ENCODE measurements at places on chromosomes 12 and 14.

DNA sequence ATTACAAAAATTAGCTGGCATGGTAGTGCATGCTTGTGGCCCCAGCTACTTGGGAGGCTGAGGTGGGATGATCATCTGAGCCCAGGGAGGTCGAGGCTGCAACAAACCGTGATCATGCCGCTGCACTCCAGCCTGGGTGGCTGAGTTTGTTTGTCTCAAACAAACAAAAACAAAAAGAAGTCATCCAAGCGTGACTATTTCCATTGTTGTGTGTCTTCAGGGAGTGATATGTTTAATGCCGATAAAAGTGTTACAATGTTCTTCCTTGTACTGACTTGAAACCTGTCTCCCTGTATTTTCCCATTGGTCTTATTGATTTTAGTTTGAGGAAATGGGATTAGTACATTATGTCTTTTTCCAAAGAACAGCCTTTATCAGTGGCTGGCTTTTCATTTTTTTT is 75.6 kb upstream of the USP44 start:
- DNase-seq, result no peak

DNA sequence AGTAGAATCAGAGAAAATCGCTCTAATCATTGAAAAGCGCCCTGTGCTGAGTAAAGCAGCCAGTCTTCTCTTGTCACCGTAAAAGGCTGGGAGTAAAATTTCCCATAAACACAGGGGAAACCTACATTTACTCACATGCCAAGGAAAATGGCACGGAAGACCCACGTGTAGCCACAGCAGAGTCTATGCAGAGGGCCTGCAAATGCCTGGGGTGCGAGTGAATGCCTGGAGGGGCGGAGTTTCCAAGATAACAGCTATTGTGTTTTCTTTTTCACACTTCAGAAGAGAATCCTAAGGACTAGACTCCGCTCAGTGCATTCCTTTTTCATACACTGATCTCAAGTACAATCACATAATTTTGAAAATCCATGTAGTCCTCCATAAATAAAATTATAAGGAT is 159.9 kb upstream of the FOXN3 start:
- DNase-seq, result no peak

DNA sequence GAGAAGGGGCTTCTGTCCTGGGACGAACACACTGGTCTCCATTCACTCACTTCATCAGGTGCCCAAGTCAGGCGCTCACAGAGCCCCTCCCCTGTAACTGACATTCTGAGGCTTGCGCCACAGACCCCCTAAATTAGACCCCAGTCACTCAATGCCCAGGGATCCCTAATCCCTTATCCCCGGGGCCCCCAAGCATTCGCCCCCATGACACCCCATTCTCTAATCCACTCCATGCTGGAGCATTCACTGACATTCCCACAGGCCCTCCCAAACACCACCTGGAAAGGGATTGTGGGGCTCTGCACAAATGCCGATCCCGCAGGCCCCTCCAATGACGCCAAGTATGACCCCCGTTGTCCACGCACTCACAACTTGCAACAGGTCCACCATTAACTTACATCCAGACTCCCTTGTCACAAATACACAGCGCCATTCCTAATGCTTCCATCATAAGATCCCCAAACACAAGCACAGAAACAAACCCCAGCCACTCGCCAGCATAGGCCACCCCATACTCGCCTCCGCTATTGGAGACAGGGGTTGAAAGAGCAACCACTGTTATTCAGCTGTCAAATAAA is 1.5 kb downstream of the ZNF605 start:
- DNase-seq, result no peak

- DNase-seq, result no peak
These were observed 24.0 kb upstream of the SLC38A1 start for GRCh38 chr12:46292754-46293402.

DNA sequence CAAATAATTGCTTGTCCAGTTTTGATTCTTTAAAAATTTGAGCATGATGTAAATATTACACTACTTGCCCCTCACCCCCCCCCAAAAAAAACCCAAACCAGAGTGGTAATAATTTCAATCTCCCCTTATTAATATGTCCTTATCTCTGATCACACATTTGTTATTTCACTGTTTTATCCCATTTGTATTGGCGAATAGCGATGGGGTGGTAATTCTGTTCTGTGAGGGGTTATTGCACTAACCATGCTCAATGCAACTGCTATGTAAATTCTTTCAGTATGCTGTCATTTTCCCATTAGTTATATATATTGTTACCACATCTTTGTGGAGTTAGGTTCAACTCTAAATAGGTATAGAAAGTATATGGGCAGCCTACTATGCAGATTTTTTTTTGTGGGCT is 1.1 kb downstream of the RIMKLB start:
- no peak for DNase-seq

- DNase-seq, result no peak
These were observed 1282.1 kb downstream of the TMEM121 start for GRCh38 chr14:106808458-106808857.

- no peak for DNase-seq
These were observed 15.0 kb upstream of the SMARCC2 start for GRCh38 chr12:56204275-56204674.

DNA sequence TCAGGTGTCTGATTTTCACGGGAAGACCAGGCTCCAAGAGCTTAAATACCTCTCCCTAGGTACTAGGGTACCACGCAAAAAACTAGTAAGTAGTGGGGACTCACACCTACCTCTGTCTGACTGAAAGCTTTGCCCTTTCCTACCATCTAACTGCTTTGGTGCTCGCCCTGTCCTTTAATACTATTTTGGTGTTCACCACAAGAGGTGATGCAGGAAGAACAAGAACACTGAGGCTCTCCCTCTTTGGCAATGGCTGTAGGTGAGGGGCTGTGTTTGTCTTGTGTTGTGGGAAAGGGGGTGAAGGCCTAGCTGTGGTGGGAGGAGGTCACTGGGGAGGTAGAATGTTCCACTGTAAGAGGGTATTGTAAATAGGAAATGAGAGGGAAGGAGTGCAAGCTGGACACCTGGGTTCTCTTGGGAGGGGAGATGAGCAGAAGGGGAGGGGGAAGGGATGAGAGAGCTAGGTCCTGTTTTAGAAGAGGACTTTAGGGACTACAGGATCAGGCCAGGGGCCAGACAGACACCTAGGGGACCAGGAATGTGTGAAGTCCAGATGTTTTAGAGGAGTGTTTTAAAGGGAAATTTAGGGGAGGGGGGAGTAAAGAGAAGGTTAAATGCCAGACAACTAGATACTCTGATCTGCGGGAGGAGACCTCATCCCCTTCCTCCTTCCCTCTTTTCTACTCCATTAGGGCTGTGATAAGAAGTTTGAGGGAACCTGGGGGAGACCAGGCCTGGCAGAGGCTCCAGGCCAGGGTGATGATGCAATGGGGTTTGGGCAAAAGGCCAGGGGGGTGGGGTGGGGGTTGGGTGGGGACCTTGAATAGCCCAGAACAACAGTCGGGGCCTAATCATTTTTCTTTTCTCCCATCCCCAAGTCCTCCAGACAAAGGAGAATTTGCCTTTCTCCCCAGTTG is 2.1 kb downstream of the ITGA5 start:
- DNase-seq, result no peak

GRCh38 chr12:41437563-41437962 is 249.4 kb downstream of the PDZRN4 start:
- DNase-seq, result no peak

DNA sequence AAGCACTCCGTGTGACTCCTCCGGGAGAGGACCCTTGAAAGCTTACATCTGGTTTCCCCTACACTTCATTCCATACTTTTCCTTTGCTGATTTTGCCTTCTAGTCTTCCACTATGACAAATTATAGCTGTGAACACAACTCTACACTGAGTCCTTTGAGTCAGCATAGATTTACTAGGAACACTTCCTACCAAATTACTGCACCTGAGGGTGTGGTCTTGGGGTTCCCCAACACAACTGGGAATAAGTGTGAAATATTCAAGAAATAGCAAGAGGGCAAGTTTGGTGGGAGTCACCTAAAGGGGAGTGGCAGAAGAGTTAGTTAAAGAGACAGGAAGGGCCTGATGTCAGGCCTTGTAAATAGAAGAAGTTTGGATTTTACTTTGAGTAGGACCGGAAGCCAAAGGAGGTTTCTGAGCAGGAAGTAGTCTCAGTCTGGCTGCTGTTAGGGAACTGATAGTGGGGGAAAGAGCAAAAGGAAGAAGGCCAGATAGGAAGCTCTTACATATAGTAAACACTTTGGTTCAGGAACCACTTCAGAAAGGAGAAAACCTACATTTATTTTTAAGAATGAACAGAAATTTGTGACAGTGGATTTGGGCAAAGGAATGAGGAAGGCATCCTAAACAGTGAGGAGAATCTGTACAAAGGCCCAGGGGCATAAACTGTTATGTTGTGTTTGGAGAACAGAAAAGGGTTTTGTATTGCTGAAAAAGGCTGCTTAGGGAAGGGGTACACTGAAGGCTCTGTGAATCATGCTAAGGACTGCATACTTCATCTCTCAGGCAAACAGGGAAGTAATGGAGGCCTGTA is 14.2 kb downstream of the SEL1L start:
- no peak for DNase-seq

DNA sequence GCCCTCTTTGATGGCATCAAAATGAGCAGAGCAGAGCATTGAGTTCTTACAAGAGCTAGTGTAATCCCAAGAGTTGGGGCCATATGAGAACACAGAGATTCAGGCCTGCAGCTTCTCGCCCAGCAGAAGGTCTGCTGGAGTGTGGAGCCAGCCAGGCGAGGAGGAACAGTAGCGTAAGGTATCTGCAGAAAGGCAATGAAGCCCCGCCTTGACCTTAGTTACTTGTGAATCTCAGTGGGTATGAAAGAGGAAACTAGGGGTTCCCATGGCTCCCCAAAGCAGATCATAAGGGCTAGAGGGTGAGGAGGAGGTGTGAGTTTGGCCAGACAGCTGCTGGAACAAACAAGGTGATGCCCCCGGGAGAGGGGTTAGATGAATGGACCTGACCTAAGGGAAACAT is 49.4 kb downstream of the SLC8A3 start:
- no peak for DNase-seq

DNA sequence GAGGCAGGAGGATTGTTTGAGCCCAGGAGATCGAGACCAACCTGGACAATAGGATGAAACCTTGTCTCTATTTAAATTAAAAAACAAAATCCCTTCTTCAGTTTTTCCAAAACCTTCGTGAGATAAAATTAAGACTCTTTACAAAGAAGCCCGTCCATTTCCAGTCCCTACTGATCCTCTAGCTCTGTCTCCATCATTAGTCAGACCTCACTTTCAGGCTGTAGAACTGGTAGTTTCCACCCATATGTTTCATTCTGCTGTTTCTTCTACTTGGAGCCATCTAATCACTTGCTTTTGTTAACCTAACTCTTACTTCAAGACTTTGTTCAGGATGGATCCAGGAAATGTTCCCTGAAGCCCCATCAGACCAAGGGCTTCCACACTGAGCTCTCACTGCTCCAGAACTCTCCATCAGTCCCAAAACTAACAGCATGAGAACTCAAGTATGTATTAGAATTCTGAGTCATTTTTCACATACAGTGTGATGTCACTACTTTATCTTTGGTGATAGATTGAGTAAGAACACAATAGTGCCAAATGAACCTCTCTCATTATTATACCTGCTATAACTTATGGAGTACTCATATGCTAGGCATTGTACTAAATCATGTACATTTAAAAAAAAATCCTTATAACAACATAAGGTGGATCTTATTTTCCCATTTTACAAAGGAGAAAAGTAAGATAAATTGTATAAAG is 90.8 kb downstream of the PRICKLE1 start:
- DNase-seq, result no peak

- no peak for DNase-seq
These were observed 58.7 kb upstream of the PRMT8 start for GRCh38 chr12:3432176-3432742.

GRCh38 chr12:72276181-72276805 is 4.1 kb downstream of the TRHDE start:
- no peak for DNase-seq

GRCh38 chr14:58635091-58635830 is 2.5 kb upstream of the DACT1 start:
- DNase-seq, result no peak

DNA sequence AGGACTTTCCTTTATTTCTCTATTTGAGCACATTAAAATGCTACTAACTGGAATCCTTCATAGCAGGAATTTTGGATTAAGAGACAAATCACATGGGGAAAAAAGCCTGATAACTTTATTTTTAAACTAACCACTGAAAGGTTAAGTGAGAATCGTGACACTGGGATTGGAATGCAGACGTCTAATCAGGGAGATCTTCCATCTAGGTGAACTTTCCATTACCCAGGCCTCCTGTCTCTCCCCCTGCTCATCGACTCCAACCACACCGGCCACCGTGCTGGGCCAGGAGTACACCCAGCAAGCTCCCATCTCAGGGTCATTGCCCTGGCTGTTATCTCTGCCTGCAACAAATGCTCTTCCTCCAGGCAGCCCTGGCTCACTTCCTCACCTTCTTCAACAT is 19.0 kb downstream of the PTGER2 start:
- no peak for DNase-seq

DNA sequence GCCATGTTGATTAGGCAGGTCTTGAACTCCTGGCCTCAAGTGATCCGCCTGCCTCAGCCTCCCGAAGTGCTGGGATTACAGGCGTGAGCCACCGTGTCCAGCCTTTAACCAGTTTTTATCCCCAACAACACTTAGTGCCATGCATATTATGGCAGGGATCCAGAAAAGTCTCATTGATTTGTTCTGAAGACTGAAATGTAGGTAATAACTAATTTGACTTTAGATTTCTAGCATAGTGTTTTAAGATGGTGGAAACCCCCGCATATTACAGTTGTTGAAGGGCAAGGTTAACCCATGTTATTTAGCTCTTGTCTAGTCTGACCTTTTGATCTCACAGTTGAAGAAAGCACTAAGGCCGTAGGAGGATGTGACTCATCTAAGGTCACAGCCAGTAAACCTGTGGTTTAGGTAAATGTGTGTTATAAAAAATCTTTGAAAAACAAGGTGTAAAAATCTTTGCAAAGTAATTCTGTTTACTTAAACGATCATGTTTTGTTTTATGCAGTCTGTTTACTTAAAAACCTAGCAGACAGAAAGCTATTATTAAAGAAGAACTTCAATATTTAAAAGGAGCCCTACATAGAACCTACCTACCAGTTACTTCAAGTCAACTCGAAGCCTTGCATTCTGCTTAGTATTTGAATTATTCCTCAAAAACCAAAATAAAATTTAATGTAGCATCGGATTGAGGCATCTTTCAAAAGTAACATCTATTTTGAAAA is 24.8 kb downstream of the BICDL1 start:
- no peak for DNase-seq

DNA sequence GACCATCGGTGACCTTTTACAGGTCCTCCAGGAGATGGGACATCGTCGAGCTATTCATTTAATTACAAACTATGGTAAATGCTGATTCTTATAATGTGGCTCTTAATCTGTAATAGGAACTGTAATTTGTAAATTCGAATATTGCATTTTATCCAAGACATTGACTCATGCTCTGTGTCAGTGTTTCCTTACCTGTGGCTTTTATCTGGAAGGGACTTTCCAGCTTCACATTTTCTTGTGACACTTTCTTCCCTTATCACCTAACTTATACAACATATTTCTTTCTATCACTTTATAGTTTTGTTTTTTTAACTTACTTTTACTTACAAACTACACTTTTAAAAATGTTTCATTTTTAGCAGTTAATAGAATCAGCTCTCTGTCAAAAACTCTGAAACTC is 14.8 kb downstream of the IRAK3 start:
- DNase-seq, result no peak

GRCh38 chr14:92709340-92710000 is 39.0 kb downstream of the LGMN start:
- DNase-seq, result no peak

- no peak for DNase-seq
These were observed 411 bp downstream of the BTBD7 start for GRCh38 chr14:93332397-93332852.

All from activated gamma-delta T cell (primary cell).